ENCODE measurements at places on chromosomes 16 and 17. TPM values are rescaled to one million over a fixed set of nuclear protein-coding genes. Genes with fewer than 3 reads are reported as not detected.

Gene GLIS2
- 5.7 TPM for total RNA-seq

Gene WSCD1
- 2.2 TPM for total RNA-seq

Gene SEZ6
- total RNA-seq: not detected

Gene NAA60
- 37.0 TPM for total RNA-seq

Gene VPS35L
- 43.8 TPM for total RNA-seq

Gene TMEM235
- not detected for total RNA-seq

Gene NUP85
- total RNA-seq: 38.6 TPM

Gene KRTAP2-2
- not detected for total RNA-seq

Gene TNFRSF13B
- total RNA-seq: not detected

Gene RAB26
- total RNA-seq: 0.91 TPM

All from epithelial cell of alveolus of lung (primary cell).